Naive thymus-derived CD4-positive, alpha-beta T cell (primary cell): ENCODE measurements at places on chromosomes 1 and 21. TPM values are rescaled to one million over a fixed set of nuclear protein-coding genes. Genes with fewer than 3 reads are reported as not detected.

Gene HUNK
- not detected for polyA plus RNA-seq

Gene F3
- not detected for polyA plus RNA-seq

Gene CELA3A
- polyA plus RNA-seq = not detected

Gene TRIM67
- polyA plus RNA-seq = not detected

Gene SLAMF7
- 0.52 TPM for polyA plus RNA-seq

Gene PRR9
- not detected for polyA plus RNA-seq

Gene LORICRIN
- not detected for polyA plus RNA-seq

Gene MAP10
- polyA plus RNA-seq = 2.4 TPM

Gene FABP3
- not detected for polyA plus RNA-seq

Gene MTARC2
- polyA plus RNA-seq = not detected

Gene GBP4
- polyA plus RNA-seq = 36.4 TPM

Gene RGS8
- not detected for polyA plus RNA-seq

Gene DDX59
- 15.0 TPM for polyA plus RNA-seq

Gene DNAI4
- 2.3 TPM for polyA plus RNA-seq

Gene KANK4
- not detected for polyA plus RNA-seq

Gene DCST1
- not detected for polyA plus RNA-seq

Gene SPATA46
- polyA plus RNA-seq = not detected

Gene DNASE2B
- not detected for polyA plus RNA-seq

Gene MX2
- polyA plus RNA-seq = 46.7 TPM

Gene ILDR2
- polyA plus RNA-seq = not detected

Gene FLG2
- not detected for polyA plus RNA-seq

Gene PDC
- polyA plus RNA-seq = not detected

Gene SYTL1
- 93.0 TPM for polyA plus RNA-seq

Gene CD53
- polyA plus RNA-seq = 1,023 TPM

Gene SPRR2E
- polyA plus RNA-seq = not detected

Gene FNDC10
- 1.6 TPM for polyA plus RNA-seq
